ENCODE measurements at places on chromosomes 5 and 9.
A peak's percentile ranks its signal among the peaks of the same experiment; 100 is the strongest.

DNA sequence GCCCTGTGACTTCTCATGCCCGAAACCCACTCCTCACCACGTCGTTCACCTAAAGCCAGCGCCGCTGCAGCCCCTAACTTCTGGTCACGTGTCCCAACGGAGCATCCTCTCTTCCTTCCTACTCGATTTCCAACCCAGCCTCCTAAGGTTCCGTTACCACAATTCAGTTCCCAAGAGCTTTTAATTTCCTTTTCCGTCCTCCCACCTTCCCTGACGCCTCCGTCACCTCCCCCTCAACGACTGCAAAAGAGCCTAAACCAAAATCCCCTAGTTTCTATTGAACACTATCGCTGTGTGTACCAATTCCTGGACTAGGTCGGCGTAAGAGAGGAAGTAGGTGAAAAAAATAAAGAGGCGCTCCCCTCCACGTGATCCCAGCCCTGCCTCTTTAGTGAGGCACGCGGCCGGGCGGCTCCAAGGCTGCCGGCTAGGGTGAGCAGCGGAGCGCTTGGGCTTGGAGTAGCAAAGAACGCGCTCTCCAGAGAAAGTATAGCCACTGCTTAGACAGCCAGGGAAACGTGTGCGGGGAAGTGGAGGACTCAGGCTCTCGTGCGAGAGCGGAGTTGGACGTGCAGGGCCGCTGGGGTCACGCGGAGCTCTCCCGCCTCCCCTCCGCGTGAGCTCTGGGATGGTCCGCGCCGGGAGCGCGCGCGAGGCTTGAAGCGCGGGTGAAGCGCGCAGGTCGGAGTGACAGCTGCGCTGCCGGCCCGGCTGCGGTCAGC lies at the start of the genes CENPP and NOL8:
Gene CENPP (plus strand): TSS at position 685 of the 722 bp plus-strand sequence.
Gene NOL8 (minus strand): TSS at position 82 of the 722 bp plus-strand sequence. CDS start 1,189 bp downstream, outside the sequence.
- H3K36me3 ChIP-seq = no peaks in the 10 kb centered on the region
- H3K27ac ChIP-seq = peak within 1 kb of the TSS; percentile 99
- H3K27me3 ChIP-seq = peaks cover 3% of the 10 kb centered on the region
- H3K4me3 ChIP-seq = peak within 1 kb of the TSS; percentile 99
- H3K4me1 ChIP-seq = peaks cover 22% of the 10 kb centered on the region

DNA sequence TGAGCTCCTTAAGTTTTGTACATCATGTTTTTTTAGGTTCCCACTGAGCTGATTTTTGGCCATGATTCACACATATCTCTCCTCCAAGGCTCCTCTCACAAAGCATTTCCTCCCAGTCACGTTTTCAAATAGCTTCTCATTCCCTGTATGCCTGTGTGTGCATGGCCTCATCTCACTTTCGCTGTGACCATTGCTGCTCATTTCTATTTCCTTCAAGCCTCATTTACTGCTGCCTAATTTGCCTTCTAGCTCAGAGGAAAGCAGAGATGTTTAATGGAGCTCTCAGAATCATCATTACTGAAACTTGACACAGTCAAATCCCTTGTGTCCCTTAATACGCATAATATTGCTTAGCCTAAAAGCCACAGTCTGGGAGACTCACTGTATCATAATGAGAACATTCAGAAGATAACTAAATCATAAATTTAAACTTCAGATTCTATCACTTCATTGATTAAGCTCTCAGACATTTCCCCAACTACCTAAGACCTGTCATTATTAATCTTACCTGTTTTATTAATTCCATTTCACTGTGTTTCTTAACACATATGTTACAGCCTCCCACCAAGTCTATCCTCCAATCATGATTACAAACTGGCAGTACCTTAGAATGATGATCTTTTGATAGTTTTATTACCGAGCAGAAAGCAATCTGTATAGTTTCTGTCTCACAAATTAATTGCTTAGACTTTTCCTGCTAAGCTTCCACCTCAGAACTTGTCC lies 278.3 kb upstream of the PTGER4 start:
- no peak overlapping the region for H3K27ac ChIP-seq
- H3K36me3 ChIP-seq = no peaks in the 10 kb centered on the region
- peaks cover 2% of the 10 kb centered on the region for H3K27me3 ChIP-seq
- H3K4me3 ChIP-seq = no peak overlapping the region

- H3K36me3 ChIP-seq = no peaks in the 10 kb centered on the region
- H3K4me1 ChIP-seq = peaks cover 30% of the 10 kb centered on the region
- H3K27ac ChIP-seq = no peak overlapping the region
Observed at GRCh38 chr5:40678026-40678425, 1.7 kb upstream of the PTGER4 start.

DNA sequence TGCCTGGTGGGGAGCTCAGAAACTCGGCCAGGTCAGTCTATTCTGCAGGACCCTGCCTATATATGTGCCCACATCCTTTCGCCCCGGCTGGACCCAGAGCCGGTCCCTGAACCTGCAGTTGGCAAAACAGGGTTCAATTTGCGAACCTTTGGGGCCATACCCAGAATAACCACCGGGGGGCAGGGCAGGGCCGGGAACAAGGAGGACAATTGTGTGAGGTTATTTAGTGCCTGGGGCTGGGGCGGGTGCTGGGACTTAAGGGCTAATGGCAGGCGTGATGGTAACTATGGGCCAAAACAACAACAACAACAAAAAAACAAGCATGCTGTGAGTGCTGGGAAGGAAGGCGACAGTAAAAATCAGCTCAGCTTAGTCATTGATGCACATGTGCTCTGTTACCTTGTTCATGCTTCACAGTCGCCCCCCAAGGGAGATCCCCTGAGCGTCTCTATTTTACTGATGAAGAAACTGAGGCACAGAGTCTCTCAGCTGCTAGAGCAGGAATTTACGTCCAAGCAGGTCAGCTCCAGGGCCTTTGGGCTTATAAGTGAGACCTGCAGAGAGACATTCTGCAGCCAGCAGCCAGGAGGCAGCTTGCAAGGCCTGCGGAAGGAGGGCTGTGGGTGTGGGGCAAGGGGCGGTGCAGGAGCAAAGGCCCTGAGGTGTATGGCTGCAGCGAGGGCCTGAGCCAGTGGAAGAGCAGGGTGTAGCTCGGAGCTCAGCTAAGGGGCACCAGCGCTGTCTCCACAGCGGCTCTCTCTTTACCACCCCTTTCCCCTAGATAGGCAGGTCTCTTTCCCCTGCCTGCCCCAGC lies 106.0 kb downstream of the PHF2 start:
- peaks cover 14% of the 10 kb centered on the region for H3K4me1 ChIP-seq
- no peak overlapping the region for H3K4me3 ChIP-seq
- H3K27ac ChIP-seq = peak overlapping the region; percentile 57
- H3K27me3 ChIP-seq = peaks cover 14% of the 10 kb centered on the region

GRCh38 chr9:97364769-97365490 lies 47.0 kb upstream of the TDRD7 start:
- H3K27ac ChIP-seq = no peak overlapping the region
- H3K36me3 ChIP-seq = peaks cover 30% of the 10 kb centered on the region
- no peak overlapping the region for H3K4me3 ChIP-seq

GRCh38 chr5:72067682-72068470 lies 39.4 kb upstream of the MAP1B start:
- DNase-seq = no peak
- peaks cover 2% of the 10 kb centered on the region for H3K27me3 ChIP-seq
- H3K4me3 ChIP-seq = no peak overlapping the region

GRCh38 chr5:126801992-126802294 lies 25.0 kb downstream of the LMNB1 start:
- no peak for DNase-seq
- H3K4me1 ChIP-seq = no peaks in the 10 kb centered on the region
- H3K27ac ChIP-seq = no peak overlapping the region
- H3K4me3 ChIP-seq = no peak overlapping the region

DNA sequence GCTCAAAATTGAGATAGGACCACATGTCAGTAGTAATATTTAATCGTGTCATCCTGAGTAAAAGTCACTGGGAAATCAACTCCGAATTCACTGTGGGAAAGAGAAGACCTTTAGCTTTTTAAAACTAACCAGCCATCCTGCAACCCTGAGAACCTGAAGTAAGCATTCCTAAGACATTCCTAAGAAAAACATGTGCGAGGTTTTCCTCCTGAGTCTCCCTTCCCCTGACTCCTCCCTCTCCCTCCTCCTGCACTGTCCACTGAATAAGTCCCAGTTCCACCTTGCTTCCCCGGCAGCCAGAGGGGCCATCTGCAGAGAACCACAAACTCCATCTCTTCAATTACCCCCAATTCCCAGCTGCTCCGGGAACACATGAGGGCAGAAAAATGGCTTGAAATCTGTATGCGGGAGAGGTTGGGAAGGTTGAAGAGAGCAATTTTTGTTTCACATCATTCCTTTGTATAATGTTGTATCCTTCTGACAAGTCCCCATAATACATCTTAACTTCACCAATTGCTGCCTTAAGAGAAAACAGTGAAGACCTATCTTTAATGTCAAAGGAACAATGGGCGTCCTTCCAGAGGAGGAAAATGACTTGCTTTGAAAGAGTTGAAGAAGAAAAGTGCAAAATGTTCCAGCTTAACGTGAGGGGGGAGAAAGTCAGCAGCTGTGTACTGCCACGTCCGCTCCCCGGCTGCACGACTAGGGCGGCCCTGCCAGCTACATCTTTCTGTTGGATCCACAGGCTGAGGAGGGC lies 186.3 kb downstream of the ZNF462 start:
- peaks cover 51% of the 10 kb centered on the region for H3K4me1 ChIP-seq
- DNase-seq = no peak
- H3K27me3 ChIP-seq = peaks cover 11% of the 10 kb centered on the region
- H3K36me3 ChIP-seq = no peaks in the 10 kb centered on the region
- H3K4me3 ChIP-seq = no peak overlapping the region
- H3K27ac ChIP-seq = no peak overlapping the region

DNA sequence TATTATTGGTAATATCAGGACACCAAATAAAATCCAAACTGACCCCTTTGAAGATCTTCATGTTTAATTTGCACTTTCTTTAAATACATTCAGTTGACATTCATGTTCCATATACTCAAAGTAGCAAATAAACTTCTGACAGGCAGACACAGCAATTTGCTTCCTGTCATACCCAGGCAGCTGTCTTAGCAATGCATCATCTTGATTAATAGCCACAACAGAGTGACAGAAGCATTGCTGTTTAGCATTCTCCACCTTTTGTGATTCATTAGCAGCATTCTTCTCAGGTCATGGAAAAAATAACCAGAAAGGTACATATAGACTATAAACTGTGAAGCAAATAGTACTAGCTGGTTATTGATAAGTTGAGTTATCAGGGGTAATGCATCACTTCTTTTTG lies 366.8 kb downstream of the CYLC2 start:
- H3K27ac ChIP-seq = no peak overlapping the region
- no peak overlapping the region for H3K4me3 ChIP-seq
- H3K36me3 ChIP-seq = peaks cover 8% of the 10 kb centered on the region
- no peak for DNase-seq
- H3K4me1 ChIP-seq = no peaks in the 10 kb centered on the region

GRCh38 chr9:27022920-27023319 lies 17.4 kb upstream of the LRRC19 start:
- no peaks in the 10 kb centered on the region for H3K4me1 ChIP-seq
- H3K36me3 ChIP-seq = peaks cover 13% of the 10 kb centered on the region
- H3K27ac ChIP-seq = no peak overlapping the region
- no peak overlapping the region for H3K4me3 ChIP-seq
- no peaks in the 10 kb centered on the region for H3K27me3 ChIP-seq

- H3K36me3 ChIP-seq = peaks cover 6% of the 10 kb centered on the region
- no peak overlapping the region for H3K4me3 ChIP-seq
- no peaks in the 10 kb centered on the region for H3K27me3 ChIP-seq
- H3K27ac ChIP-seq = no peak overlapping the region
Observed at GRCh38 chr9:96460882-96461281, 10.9 kb downstream of the HABP4 start.

GRCh38 chr5:12248831-12249230 lies 344.6 kb upstream of the CTNND2 start:
- no peaks in the 10 kb centered on the region for H3K27me3 ChIP-seq
- no peak overlapping the region for H3K4me3 ChIP-seq
- DNase-seq = no peak
- H3K4me1 ChIP-seq = no peaks in the 10 kb centered on the region

DNA sequence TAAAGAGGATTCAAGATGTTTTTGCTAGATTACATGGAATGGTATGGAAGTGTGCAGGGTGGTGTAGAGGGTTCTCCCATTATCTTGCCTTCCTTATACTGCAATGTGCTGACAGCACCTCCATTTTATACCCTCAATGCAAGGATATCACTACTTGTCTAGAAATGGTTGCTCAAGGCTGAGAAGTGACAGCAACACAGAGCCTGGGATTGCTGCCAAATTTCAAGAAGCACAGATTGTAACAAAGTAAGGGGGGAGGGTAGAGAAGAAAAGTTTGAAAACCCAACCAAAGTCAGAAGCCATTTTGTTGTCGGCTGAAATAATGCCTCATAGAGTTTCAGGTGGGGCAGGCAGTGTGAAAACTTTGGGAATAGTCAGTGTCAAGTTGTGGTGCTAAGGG lies 29.8 kb downstream of the PCDHAC2 start:
- no peak overlapping the region for H3K27ac ChIP-seq
- no peak for DNase-seq
- H3K36me3 ChIP-seq = peaks cover 4% of the 10 kb centered on the region

DNA sequence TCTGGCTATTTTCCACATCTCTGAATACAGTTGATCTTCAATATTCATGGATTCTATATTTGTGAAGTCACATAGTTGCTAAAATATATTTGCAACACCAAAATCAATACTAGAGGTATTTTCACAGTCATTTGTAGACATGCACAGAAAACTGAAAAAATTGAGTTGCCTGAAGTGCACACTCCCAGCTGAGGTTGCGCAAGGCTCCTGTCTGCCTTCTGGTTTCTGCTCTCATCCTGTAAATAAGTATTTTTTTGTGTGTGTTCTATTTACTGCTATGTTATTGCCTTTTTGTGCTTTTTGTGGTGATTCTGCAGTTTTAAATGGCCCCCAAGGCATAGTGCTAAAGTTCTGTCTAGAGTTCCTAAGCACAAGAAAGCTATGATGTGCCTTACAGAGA lies 371.1 kb upstream of the GRAMD2B start:
- no peaks in the 10 kb centered on the region for H3K4me1 ChIP-seq
- H3K27me3 ChIP-seq = no peaks in the 10 kb centered on the region
- H3K27ac ChIP-seq = no peak overlapping the region
- H3K4me3 ChIP-seq = no peak overlapping the region
- H3K36me3 ChIP-seq = no peaks in the 10 kb centered on the region
- no peak for DNase-seq

Data from endothelial cell (in vitro differentiated cells).